DND-41 (cell line): ENCODE measurements at places on chromosomes 13 and 19.

GRCh38 chr13:91359631-91360030 is 12.1 kb downstream of the MIR17HG start:
- no peak for DNase-seq

DNA sequence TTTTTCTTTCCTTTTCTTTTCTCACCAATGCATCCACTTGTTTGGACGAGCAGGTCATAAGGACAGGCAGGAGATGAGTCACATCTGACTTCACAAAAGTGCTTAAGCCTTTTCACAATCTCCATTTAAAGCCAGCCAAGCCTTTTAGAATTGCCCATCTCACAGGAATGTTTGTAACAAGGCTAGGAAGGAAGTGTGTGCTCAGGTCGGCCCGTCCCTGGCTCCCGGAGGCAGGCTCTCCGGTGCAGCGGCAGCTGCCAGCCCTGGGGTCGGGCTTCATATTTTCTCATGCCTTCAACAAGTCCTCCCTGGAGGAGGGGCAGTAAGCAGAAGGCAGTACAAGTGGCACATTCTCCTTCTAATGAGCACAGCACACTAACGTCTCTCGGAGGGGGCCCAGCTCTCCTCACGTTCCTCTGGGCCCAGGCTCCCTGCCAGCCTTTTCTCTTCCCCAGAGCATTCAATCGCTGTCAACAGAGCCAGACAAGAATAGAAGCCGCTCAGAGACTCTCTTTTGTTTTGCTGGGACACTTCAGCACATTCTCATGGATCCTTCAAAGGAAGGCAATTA is 180.5 kb downstream of the COL4A1 start:
- DNase-seq, result no peak

GRCh38 chr13:67574320-67575233 is 344.4 kb upstream of the PCDH9 start:
- DNase-seq, result no peak

- peak; percentile 79 for DNase-seq
These were observed 260.9 kb downstream of the MTUS2 start for GRCh38 chr13:29081036-29081435.

GRCh38 chr13:49693191-49693733 is 2.0 kb upstream of the EBPL start:
- no peak for DNase-seq

GRCh38 chr19:41330946-41331678 is 21.1 kb downstream of the CCDC97 start:
- DNase-seq, result no peak

- no peak for DNase-seq
These were observed 40.2 kb downstream of the UBL3 start for GRCh38 chr13:29810145-29810742.

DNA sequence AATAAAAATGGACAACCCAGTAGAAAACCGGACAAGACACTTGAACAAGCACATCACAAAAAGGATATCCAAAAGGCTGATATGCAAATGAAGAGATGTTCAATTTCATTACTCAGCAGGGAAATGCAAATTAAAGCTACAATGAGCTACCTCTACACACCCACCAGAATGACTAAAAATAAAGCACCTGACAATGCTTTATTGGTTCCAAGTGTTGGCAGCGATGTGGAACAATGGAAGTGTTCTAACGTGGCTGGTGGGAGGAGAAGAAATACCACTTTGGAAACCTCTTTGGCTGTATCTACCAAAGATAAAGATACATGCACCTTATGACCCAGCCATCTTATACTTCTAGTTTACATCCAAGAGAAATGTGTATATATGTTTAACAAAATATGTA is 3.7 kb upstream of the ACP7 start:
- DNase-seq, result no peak

DNA sequence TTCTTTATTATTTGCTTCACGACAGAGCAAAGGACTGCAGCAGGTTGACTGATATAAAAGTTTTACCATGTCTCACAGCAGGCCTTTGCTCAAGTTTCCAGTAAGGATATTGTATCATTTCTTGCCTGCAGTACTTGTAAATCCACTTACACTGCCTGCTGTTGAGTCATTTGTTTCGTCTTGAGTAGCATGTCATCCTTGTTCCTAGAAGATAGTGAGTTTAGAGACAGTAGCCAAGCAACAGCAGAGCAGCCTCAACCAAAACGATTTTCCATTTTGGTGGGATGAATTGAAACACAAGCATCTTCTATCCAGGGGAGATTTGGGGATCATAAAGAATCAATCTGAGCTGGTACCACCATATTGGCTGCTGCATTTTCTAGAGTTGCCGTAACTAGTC is 24.0 kb upstream of the ALOX5AP start:
- no peak for DNase-seq

DNA sequence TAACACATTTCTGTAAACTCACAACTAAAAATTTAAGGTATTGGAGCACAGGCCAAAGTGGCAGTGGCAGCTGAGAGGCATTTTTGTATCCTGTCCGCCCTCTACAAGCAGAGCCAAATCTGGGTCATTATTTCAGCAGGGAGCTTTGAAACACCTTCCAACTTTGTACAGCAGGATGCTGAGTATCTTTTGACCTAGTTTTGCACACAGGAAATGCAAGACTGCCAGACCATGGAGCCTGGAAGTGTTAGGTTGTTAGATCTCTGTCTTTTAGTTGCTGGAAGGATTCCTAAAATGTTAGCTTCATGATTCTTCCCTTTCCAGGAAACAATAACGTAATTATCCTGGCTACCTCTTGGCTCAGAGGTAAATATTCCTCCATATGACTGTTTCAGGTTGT is 148.6 kb upstream of the ATXN8OS start:
- DNase-seq, result no peak

- no peak for DNase-seq
These were observed 114.0 kb downstream of the COL4A2 start for GRCh38 chr13:110421061-110421460.

DNA sequence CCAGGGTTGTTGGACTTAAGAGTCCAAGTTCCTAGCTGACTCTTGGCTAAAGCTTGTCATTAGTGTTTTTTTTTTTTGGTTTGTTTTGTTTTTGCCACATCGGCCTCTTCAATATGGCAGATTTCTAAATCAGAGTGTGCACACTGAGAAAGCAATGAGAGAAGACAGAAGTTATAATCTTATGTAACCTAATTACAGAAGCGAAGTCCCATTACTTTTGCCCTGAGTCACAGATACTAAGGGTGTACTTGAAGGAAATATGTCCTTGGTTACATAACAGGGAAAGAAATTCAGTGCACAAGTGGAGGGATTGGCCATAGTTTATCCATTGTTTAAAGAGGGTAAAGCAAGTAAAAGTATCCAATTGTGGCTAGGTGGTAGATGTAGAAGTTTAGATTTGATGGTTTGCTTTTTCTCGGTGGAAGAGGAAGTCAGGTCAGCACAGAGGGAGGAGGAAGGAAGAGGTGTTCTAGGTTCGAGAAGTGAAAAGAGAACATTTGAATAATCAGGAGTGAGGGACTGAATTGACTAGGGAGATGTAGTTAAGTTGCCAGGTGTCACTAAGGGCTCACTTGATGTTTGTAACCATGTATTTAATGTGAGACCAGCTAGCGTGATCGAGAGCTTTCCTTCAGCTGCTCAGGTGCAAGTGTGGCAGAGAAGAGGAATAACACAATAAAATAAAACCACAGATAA is 12.2 kb downstream of the GTF2F2 start:
- no peak for DNase-seq

GRCh38 chr19:2634228-2634951 is 68.1 kb downstream of the GNG7 start:
- DNase-seq, result no peak

GRCh38 chr19:5595745-5596144 is 26.8 kb downstream of the SAFB2 start:
- no peak for DNase-seq

GRCh38 chr19:7000816-7001215 is 20.4 kb downstream of the MBD3L2B start:
- DNase-seq, result no peak

DNA sequence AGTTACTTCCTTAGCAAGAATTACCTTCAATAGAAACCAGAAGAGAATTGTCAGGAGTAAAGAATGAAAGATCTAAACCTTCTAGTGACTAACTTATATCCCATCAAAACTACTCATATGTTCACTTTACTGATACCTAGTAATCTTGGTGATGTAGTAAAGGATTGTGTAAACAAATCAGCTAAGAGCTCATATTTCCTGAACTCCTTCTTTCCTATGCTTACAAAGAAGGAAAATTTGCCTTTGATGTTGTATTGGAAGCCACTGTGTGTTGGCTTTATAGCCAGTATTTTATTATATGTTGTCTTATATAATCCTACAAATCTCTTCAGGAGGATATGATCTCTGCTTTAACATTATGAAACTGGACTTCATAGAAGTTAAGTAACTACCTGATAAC is 671.0 kb downstream of the PCDH9 start:
- DNase-seq, result no peak

- DNase-seq, result no peak
These were observed 11.0 kb downstream of the XAB2 start for GRCh38 chr19:7618348-7618747.

- DNase-seq, result no peak
These were observed 86.1 kb downstream of the FRY start for GRCh38 chr13:32117701-32118100.

DNA sequence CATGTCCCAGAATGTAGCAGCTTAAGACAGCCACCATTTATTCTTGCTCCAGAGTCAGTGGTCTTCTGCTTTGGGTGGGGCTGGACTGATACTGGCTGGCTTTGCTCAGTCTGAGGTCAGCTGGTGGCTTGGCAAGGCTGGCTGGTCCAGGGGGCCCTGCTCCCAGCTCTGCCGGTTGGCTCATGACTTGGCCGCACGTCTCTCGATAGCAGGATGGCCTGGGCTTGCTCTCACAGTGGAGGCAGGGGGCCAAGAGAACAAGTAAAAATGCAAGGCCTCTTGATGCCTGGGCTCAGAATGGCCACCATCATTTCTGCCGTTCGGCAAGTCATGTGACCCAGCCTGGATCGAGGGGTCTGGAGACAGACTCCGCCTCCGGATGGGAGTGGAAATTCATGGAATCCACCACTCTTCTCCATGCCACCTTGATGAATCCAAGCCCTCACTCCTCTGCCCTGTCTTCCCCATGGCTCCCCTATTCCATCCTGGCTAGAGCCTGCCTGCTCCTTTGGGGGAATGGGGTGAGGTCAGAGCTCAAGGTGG is 13.1 kb downstream of the ACTMAP start:
- DNase-seq, result no peak

- no peak for DNase-seq
These were observed 339.9 kb downstream of the SLC7A1 start for GRCh38 chr13:29255567-29255966.

GRCh38 chr19:47820410-47820809 is 1.3 kb upstream of the CRX start:
- no peak for DNase-seq

DNA sequence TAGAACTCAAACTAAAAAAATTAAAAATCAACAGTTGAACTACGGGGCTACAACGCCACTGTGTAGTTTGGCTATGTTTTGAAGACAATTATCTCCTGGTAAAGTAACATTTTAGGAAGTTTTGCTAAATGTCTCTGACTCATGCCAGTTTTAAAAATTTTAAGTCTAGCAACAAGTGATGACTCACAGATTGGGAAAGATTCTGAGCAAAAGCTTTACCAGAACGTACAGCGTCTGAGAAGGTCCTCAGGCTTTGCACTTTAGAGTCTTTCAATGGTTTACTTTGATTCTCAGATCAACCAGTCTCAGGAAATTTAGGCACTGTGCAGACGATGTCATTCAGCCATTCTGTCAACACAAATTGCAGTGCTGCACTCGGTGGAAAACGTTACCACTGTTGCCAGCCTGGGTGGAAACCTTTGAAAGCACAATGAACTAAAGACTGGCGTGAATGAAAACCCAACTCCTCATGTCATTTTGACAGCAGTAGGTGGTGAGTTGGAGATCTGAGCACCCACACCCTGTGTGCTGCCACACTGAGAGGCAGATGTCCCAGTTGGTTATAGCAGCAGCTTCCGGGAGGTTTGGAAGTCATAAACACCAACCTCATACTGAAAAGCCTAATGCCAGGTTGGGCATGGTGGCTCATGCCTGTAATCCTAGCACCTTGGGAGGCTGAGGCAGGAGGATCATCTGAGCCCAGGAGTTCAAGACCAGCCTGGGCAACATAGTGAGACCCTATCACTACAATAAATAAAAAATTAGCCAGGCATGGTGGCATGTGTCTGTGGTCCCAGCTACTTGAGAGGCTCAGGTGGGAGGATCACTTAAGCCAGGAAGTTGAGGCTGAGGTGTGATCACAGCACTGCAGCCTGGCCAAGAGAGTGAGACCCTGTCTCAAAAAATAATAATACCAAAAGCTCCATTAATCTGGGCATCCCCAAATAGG is 6.3 kb upstream of the WTIP start:
- no peak for DNase-seq

DNA sequence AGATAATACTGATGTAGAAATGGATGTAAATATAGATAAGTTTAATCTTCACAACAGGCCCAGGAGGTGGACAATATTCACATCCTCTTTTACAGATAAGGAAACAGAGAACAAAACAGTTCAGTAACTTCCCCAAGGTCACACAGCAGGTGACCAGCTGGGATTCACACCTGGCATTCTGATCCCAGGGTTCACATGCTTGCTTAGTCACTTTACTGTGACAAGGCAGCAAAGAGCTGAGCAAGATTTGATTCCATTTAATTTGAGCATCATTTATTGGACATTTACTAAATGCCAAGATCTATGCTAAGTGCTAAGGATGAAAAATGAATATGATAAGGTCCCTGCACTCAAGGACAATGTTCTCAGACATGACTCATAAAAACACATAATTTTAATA is 94.1 kb upstream of the STARD13 start:
- no peak for DNase-seq

GRCh38 chr13:70544706-70545105 is 436.5 kb upstream of the KLHL1 start:
- no peak for DNase-seq

DNA sequence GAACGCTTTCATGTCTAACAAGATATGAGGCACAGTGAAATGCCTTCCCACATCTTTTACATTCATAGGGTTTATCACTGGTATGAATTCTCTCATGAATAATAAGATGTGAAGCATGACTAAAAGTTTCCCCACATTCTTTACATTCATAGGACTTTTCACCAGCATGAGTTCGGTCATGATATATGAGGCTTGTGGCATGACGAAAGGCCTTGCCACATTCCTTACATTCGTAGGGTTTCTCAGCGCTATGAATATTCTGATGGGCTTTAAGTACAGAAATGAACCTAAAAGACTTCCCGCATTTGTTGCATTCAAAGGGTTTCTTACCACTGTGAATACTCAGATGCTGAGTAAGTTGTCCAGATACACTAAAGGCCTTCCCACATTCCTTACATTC is 21.3 kb downstream of the ZNF607 start:
- no peak for DNase-seq

- DNase-seq, result no peak
These were observed 176.5 kb downstream of the CACNA1A start for GRCh38 chr19:13329766-13330165.

- no peak for DNase-seq
These were observed 852 bp downstream of the SCEL start for GRCh38 chr13:77536358-77536757.
